Left cardiac atrium (tissue), 4 donors: ENCODE measurements at places on chromosomes 11 and 22.
A peak's percentile ranks its signal among the peaks of the same experiment; 100 is the strongest.

- no peak for DNase-seq
These were observed 355.4 kb downstream of the ETS1 start for GRCh38 chr11:128231845-128232410.

- DNase-seq = peak; percentile 43
These were observed 669 bp downstream of the RPL27A start for GRCh38 chr11:8683115-8683807.

DNA sequence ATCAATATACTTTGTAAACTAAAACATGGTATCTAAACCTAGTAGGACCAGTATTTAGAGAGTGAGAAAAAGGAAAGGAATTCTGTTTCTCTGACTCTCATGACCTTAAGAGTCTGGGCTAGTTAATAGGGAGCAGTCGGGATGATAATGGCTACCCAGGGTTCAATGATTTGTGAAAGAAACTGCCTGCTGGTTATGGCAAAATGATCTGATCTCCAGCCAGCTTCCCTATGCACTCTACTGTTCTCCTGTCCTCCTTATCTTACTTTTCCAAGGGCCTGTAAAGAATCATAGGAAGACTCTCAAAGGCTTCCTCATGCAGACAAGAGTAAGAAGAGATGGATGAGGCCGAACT is 193.1 kb upstream of the PITPNB start:
- no peak for DNase-seq

DNA sequence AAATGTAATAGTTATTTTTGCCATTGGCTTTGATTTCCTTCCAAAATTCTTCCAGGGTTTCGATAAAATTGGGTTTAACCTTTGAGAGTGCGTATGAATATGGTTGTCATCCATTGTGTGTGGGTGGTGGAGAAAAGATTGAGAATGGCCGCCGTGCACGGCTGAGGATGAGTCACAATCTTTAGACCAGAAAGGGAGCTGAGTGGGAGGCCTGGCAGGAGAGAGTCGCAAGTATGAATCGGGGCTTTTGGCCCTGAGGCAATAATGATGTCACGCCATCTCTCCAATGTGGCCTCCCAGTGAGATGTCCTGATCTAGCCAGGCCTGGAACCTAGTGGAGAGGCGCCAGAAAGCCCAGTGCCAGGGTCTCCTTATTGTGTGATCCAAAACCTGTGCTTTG is 33.1 kb upstream of the SMPD1 start:
- DNase-seq = peak; percentile 83

DNA sequence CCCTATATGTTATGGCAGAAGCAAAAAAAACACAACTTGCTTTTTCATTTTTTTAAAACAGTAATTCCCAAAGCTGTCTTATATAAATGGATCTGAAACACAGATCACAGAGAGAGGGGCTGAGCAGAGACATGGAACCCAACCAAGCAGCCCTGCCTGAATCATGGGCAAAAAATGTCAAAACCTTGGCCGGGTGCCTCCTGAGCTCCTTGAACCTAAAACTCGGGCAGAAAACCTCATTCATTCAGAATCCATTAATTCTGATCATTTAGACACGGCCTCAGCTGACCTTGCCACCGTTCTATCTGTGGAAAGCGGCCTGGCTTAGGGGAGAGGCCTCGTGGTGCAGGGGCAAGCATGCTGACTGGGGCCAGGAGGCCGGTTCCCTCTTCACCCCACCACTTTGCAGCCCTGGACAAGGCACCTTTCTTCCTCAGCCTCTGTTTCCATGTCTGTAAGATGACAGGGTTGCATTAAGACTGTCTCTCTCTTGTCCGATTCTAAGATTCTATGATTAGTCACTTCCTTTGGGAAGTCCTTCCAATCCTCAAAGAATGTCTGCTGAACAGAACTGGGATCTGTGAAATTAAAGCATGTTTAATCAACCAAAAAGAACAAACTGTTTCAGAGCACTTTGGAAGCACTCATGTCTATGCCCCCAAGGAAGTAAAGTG is 26.0 kb downstream of the TENM4 start:
- no peak for DNase-seq

- DNase-seq = no peak
These were observed 14.9 kb downstream of the EIF4ENIF1 start for GRCh38 chr22:31474743-31475142.

DNA sequence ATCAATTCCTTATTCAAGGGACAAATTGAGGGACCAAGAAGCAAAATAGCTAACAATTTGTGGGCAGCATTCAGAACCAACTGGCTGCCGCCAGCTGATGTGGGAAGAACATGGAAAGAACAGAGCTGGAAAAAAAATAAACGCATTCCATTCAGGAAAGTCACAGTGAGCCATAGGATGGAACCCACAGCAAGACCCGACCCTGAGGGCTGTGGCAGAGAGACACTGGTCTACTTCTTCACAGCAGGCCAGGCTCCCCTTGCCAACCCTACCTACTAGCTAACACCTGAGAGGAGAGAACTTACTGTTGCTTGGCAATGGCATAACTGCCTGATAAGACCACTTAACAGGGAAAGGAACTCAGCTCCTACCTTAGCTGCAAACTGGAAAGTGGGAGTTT is 123.5 kb upstream of the APOA1 start:
- DNase-seq = no peak

DNA sequence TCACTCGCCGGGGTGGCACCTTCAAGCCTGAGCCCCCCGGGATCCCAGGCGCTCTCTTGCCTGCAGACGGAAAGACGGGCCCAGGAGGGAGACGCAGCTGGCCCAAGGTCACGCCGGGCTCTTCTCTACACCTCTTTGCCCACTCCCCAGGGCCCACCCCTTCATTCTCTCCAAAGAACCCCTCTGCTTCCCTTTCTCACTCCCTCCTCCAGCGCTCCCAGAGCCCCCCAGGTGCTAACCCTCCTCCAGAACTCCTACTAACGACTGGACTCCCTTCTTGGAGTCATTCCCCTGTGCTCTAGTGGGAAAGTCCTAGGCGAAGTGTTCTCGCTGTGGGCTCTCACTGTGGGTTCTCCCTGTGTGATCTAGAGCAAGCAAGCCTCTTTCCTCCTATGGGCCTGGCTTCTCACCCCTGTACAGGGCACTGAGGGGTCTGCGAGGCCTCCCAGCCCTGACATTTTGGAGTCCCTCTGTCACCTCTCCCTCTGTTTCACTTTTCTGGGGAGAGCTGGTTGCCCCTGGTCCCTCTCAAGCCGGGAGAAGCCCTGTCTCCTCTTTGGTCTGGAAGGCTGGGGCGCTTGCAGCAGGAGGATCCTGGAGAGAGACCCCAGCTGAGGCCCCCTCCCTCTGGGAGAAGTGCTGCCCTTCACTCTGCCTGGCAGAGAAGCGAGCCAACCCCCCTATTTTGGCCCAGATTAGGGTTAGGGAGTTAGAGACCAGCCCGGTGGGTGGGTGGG is 858 bp downstream of the OAF start:
- no peak for DNase-seq

GRCh38 chr11:69511358-69512055 is 30.0 kb downstream of the LINC01488 start:
- DNase-seq = peak; percentile 23

- DNase-seq = no peak
These were observed 189.4 kb downstream of the MN1 start for GRCh38 chr22:27612115-27612514.

DNA sequence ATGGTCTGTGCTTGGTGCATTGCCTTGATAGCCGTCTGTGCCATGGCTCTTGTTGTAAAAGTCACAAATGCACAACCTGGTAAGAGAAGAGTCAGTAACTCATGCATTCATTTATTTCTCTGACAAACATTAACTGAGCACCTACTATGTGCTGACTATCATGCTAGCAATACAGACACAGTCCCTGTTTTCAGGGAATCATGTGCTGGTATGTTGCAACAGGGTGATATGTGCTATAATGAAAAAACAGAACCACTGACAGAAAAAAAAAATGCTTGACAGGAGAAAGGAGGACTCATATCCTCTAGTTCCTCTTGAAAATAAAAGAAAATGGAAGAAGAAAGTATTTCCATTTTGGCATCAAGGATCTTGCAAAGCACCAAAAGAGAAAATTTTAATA is 34.5 kb upstream of the RAPSN start:
- DNase-seq = no peak

DNA sequence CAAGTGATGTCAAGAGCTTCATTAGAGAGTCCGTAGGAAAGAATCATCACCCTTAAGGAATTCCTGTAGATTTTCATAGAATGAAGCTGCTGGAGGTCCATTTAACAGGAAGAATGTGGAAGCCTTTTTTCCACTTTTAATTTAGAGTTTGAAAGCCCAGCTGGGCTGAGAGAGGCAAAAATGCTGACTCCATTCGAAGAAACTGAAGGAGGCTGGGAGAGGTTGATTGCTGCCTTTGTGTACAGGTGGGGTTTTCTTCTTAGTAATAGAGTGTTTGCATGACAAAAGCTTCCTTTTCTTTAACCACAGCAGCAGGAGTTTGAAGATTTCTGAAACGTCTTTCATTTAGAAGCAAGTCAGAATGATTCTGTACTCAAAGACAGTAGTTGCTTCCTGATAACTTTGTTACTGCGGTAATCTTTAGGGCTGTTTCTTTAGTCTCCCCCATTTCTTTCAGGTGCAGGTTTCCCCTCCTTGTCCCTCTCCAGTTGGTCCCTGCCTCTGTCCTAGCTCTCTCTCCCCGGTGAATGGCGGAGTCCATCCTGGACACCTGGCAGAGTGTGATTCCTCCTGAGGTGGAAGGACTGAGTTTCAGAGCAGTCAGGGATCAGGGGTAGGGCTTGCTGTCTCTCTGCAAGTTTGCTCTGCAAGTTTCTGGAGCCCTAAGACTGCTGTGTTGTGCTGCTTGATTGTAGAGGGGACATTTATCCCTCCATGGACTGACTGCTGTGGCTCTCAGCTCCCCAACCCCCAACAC is 166.2 kb downstream of the LDLRAD3 start:
- DNase-seq = no peak

- no peak for DNase-seq
These were observed 624.5 kb downstream of the OPCML start for GRCh38 chr11:132907651-132908413.

DNA sequence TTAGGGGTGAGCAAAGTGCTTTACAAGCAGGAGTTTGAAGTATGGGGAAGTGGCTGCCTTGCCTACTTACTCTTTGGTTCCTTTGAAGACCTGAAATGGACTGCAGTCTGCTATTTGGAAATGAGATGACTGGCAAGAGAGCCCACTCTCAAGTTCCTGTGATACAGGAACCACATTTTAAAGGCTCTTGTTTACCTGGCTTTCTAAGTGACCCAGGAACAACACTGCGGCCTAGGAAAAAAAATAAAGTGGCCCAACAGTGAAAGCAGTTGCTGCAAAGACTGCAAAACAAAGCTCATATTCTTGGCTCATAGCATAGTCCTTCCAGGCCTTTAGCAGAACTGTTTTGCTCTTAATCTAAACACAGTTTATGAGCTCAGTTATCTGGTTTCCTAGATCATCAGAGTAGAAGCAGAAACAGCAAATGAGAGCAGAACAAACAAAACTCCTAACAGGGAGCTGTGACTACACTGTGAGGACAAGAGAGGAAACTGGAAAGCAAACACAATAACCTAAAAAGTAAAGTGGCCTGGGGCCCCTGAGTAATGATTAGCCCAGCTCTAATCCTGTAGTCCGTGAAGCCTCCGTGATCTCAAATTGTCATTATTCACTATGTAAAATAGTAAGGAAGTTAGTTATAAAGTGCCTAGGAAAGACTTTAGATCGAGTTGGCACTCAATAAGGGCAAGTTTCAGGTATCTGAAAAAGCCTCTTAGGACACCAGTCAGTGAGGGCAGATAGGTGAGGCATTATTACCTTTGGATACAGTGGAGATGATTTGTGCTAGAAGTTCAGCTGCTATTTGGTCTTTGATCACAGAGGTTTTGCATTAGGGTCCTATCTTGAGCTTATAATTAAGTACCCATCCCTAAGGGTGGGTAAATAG is 11.5 kb downstream of the CCDC117 start:
- no peak for DNase-seq

GRCh38 chr22:47067321-47067890 is 305.0 kb downstream of the TBC1D22A start:
- DNase-seq = no peak

DNA sequence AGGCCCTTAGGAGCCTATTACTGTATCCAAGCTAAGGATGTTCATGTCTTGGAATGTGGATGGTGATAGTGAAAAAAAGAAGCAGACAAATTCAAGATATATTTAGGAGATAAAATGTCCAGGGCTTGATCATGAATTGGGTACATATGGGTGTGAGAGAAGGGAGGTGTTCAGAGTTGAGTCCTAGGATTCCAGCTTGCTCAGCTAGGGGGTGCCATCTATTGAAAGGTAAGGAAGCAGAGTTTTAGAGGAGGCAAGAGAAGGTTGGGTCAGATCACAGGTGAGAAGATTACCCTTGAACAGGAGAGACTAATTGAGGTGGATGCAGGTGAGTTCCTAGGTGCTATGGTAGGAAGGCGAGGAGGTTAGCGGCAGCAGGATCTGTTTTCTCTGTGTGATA is 60.5 kb downstream of the GRAMD1B start:
- DNase-seq = no peak

- DNase-seq = no peak
These were observed 26.6 kb downstream of the SHANK3 start for GRCh38 chr22:50699001-50699755.
